Kidney epithelial cell (primary cell): ENCODE measurements at places on chromosomes 12 and 14.

DNA sequence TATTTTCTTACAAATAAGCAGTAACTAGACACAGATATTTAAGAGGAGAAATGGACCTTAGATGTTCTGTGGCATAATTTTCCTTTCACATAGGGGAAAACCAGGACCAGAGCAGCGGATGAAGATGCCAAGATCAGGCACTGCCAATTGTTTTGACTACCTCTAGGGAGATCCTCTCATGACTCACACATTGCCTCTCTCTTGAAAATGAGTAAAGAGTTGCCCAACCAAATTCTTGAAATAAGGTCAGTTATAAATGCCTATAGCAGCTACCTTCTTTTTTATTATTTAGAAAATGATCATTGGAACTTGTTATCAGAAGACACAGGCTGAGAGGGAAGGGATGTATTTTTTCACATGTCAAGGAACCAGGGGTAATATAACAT lies 263.4 kb upstream of the PLEKHG7 start:
- DNase-seq: peak; percentile 25

DNA sequence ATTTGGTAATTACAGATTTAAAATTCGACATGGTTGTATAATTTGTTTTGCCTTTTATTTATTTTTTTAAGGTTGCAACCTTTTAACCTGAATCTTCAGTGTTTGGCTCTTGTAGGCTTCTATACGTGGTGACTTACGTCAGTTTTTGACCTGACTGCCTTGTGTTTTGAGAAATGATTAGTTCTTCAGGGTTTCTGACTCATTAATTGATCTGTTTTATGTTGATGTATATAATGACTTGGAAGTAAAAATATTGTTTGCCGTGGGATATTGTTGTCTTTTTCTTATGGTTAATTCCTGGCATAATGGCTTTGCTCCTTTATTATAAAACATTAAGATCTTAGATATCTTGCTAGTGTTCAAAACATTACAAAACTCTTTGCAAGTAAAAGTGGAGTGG lies 2.5 kb downstream of the RASSF8 start:
- no peak for DNase-seq

DNA sequence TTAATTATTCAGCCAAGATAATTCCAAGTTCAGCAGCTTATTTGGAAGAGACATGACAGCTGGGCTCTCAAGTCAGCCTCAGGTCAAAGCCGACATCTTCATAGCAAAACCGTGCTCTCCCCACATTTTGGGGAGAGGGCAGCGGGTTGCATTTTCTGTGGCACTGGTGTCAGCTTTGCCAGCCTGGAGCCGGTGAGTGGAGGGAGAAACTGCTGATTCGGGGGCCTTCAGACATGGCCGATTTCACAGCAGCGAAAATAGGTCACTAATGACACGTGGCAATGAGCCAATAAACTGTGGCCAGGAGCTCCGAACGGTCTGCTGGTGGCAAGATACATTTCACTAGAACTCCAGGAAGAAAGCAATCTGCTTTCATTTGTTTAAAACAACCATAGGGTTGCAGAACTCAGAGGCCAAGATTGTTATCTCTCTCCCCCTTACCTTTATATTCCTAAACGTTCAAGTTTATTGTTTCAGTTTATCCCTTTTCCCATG lies 173.2 kb downstream of the CAND1 start:
- DNase-seq: no peak

- DNase-seq: no peak
These were observed 8.5 kb upstream of the CFL2 start for GRCh38 chr14:34722723-34723545.

- DNase-seq: no peak
These were observed 47.4 kb downstream of the RTN1 start for GRCh38 chr14:59823179-59823578.

DNA sequence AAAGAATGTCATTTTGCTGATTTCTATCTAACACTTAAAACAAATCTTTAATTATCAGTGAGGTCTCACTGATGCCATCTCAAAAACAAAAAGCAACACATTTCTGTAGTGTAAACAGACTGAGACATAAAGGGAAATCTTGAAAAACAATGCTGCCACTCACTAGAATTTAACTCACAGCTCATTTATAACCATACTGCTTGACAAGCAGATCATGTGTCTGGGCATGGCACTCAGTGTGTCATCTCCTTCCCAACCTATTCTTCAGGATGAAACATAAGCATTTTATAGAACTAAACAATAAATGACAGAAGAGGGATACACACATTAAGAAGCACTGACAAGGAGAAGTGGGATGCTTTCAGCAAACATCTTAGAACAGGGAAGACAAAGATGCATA lies 22.4 kb downstream of the ATF7 start:
- DNase-seq: no peak

DNA sequence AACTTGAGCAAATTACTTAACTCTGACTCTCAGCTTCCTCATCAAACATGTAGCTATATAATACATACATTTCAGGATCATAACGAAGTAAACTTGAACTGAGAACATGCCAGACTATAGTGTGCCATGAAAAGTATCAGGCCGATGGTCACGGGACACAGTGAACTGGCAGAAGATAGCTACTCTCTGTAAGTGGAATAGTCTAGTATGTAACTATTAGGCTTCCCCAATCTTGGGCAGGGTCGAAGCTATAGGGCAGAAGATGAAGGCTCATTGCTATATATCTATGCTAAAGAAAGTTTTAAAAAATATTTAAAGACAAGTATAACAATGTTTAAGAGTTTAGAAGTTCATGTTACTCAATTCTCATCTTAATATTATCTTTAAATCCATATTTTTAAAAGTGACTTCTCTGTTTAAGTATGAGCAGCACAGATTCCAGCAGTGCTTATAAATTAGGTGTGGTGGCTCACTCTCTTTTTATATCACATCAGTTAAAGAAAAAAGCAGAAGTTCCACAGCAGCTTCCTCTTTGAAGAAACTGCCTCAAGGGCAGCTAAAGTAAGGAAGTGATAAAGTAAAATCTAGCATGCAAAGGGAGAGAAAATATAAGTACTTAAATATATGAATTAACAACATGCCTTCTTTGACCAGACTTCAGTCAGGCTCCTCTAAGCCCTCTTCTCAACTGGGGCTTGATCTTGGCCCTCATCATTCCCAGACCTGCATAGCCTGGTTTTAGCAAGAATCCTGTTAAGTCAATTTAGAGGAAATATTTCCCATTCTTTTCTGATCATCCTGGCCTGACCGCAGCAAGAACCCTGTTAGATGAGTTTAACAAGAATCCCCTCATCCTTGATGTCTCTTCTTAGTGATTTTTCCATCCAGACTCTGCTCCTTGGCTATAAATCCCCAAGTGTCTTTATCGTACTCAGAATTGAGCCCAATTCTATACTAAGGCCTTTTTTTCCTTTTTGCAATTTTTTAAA lies 8.4 kb upstream of the GLIPR1 start:
- no peak for DNase-seq

GRCh38 chr12:65868133-65868705 lies 43.9 kb downstream of the HMGA2 start:
- DNase-seq: no peak

DNA sequence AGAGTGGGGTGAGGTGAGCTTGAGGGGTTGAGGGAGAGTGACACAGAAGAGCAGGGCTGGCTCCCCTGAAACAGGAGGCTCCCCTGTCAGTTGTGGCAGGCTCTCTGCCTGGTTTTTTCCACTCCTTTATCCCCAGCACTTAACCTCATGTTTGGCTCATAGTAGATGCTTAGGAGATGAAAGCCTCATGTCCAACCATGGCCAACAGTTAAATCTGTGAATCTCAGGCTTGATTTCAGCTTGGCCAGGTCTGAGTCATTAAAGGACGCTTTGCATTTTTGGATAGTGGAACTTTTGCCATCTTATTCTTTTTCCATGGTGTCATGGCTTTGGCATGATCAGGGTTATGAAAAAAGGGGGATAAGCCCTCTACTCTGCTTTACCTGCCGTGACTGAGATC lies 117.2 kb downstream of the CACNA1C start:
- no peak for DNase-seq

GRCh38 chr12:27002141-27002540 lies 12.0 kb downstream of the TM7SF3 start:
- DNase-seq: no peak

DNA sequence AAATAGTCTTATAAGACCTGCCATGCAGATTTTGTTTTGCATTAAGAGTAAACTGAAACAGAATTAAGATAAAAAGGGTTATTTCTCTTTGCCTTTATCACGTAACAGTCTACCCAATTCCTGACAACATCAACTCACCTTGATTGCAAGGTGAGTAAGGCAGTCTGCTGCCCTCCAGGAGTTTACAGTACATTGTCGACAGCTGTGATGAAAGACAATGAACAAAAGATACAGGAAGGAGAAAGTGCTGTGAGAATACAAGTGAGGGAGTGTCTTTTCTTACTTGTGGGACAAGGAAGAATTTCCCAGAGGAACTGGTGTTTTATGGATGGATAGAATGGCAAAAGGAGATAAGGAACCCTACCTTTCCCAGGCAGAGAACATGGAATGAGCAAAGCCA lies 101.0 kb downstream of the RTN1 start:
- no peak for DNase-seq

- no peak for DNase-seq
These were observed 46.5 kb downstream of the ATP6V1D start for GRCh38 chr14:67313153-67313552.

DNA sequence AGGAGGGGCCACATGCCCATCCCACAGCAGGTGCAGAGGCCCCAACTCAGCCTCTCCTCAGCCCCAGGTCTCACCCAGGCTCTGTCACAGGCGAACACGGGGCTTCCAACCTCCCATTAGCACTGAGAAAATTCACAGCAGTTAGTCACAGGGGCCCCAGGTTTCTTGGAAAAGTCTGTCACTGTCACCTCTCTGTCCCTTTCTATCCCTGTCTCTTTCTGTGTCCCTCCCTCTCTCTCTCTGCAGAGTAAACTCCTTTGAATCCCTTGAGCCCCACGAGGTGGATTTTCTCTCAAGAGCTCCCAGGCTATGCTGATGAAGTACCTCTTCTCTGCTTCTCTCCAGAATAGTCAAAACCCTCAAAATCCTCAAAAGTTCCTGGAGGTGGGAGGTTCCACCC lies 14.0 kb upstream of the ENDOU start:
- no peak for DNase-seq

DNA sequence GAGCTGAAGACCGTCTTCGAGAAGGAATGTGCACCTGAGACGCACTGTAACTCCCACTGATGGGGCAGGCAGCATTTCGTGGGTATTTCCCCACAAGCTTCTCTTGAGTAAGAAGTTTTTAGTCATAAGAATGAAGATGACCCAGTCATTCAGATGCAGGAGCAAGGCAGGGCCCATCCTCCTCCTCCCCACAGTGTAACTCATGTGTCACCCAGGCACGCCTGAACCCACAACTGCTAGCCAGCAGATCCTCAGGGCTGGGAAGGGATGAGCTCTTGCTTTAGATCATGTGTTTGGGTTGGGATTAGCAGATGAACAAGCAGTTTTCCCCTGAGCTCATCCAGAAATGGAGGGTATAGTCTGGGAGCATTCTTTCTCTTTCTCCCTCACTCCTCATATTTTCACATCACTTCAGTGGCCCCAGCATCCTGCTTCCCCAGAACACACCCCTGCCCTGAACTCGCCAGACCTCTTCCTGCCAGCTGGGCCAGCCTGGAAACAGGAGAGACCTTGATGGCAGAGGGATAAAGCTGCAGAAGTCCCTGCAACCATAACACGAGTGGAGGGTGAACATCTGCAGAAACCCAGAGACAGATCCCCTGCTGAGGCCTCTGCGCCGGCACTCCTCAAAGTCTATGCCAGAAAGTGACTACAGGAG lies 73.3 kb downstream of the B4GALNT3 start:
- DNase-seq: no peak

- no peak for DNase-seq
These were observed 17.3 kb upstream of the EIF5 start for GRCh38 chr14:103316721-103317121.

GRCh38 chr12:94401326-94401725 lies 58.3 kb downstream of the CEP83 start:
- DNase-seq: no peak

- DNase-seq: peak; percentile 88
These were observed 24.6 kb downstream of the TPCN1 start for GRCh38 chr12:113245695-113246477.

DNA sequence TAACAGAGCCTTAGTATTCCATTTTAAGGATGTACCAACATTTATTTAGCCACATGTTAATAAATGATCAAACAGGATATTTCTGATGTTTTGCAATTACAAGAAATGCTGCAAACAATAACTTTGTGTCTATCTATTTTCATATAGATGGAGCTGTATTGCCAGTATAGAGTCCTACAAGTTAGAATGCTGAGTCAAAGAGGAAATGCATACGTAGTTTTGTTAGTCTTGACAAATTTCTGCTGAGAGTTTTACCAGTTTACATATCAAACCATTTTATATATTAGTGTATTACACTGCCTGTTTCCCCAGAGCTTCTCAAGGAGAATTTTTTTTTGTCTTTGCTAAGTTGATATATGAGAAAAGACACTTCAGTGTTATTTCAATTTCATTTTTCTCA lies 541.7 kb downstream of the SLC16A7 start:
- DNase-seq: no peak

DNA sequence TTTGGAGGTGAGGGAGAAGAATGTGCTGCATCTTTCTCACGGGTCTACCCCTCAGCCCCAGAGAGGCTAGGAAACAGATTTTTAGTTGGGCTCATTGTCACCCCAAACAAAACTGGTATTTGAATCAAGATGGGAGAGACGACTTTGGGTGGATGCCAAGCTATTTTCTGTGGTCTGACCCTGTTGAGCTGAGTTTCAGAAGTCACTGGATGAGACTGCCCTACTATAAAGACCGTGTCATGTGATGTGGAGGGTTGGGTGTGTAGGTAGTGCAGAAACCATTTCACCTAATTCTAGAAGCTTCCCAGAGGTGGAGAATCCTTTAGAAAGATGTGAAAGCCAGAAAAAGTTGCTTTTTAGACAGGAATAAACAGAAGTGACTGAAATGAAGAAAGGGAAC lies 60.2 kb downstream of the IFT43 start:
- no peak for DNase-seq

DNA sequence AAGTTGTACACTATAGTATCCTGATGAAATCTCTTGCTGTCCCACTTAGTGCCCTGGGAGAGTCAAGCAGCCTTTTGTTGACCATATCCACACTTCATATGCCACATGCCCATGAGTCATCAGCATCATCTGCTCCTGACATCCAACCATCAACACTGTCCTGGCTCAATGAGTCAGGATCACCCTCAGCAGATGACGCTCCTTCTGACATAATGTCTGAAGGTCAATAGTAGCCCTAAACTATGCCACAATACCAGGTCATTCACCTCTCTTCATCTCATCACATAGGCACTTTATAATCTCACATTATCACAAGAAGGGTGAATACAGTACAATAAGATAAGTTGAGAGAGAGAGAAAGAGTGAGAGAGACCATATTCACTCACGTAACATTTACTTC lies 369.0 kb upstream of the FAR2 start:
- DNase-seq: peak; percentile 65

GRCh38 chr14:74705613-74706500 lies 7.0 kb downstream of the AREL1 start:
- peak; percentile 12 for DNase-seq

DNA sequence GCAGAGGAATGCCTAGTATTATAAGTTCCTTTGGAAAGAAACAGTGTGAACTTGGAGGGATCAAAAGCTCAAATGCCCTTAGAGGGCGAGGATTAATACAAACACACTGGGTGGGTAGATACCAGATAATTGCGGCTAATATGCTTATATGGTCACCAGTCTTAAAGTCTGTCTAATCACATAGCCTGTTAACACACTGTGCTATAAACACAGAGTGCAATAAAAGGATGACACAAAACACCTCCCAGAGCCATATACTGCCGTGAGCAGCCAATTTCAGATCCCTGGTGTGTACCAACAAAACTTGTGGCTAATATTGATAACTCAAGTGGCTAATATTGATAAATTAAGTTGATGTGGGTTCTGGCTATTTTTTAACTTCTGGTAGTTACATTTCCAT lies 1.7 kb upstream of the IL26 start:
- DNase-seq: no peak
